ENCODE measurements at places on chromosomes 1 and 21.
A peak's percentile ranks its signal among the peaks of the same experiment; 100 is the strongest.

DNA sequence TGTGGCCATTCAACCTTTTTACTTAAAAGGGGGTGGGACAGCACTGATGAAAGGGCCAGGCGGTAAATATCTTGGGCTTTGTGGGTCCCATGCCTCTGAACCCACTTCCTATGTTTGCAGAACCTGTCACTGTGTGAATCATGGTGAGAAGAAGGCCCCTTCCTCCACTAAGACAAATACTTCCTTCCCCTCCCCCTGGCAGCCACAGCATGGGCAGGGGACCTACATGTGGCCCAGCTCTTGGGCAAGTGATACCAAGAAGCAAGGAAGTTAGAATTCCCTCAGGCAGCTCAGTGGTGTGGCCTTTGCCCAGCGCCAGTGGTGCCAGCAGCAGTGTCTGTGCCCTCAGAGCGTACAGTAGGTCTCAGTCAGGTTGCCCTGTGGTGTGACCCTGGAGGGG lies 168.6 kb downstream of the TRIM33 start:
- DNase-seq: no peak

GRCh38 chr1:245971711-245972085 lies 535.4 kb downstream of the SMYD3 start:
- DNase-seq: no peak

DNA sequence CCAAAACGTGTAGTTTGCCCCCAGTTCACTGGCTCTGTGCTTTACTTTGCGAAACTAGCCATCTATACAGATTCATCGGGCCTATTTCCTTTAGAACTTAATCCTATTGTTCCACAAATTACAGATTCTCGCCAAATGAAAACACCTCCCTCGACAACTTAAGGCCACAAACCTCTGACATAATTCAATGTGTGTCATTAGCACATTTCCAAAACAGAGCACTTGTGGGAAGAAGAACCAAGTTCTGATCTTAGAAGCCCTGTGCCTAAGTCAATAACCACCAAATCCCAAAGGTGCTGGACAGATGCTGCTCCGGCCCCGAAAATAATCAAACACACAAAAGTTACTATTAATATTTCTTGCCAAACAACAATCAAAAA lies 93.9 kb downstream of the SLC45A1 start:
- DNase-seq: no peak

GRCh38 chr21:16084776-16085364 lies 355.1 kb downstream of the USP25 start:
- DNase-seq: no peak

GRCh38 chr21:34205811-34206571 lies 132.6 kb downstream of the MRPS6 start:
- peak; percentile 32 for DNase-seq

- DNase-seq: no peak
These were observed 615 bp downstream of the KRTAP10-5 start for GRCh38 chr21:44579833-44580144.

DNA sequence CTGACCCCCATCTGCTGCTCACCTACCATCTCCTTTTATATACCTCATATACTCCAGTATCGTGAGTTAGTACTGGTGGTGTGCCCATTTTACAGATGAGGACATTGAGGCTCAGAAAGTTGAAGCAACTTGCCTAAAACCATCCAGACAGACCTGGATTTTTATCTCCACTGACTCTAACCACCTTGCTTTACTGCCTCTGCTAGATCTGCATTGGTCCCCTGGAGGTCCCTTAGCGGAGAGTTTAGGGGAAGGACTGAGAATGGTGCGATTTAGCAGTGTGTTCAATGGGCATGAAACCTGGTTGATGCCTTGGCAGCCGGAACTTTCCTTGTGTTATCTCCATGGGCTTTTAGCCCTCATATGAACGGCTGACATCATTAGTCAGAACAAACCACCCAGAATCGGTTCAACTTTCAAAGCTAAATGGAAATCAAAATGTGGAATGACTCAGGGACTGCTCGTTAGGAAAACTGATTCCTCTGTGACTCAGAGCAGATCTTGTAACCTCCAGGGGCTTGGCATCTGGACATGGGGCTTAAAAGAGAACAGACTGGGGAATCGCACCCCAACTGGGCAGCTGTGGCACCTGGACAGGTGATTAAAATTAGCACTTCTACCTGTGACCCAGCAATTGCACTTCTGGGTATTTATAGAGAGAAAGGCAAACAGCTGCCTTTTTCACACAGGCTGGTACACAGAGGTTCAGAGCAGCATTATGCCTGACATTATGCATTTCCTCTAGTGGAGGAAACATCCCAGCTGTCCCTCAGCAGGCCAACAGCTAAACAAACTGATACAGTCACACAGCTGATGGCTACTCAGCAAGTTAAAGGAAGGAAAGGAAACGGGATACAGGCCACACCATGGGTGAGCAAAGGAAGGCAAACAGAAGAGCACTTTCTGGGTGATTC lies 25.3 kb downstream of the TMEM51 start:
- DNase-seq: peak; percentile 70

GRCh38 chr1:226903819-226904716 lies 33.7 kb downstream of the PSEN2 start:
- no peak for DNase-seq

- DNase-seq: no peak
These were observed 66.2 kb upstream of the HMCN1 start for GRCh38 chr1:185668013-185668412.

DNA sequence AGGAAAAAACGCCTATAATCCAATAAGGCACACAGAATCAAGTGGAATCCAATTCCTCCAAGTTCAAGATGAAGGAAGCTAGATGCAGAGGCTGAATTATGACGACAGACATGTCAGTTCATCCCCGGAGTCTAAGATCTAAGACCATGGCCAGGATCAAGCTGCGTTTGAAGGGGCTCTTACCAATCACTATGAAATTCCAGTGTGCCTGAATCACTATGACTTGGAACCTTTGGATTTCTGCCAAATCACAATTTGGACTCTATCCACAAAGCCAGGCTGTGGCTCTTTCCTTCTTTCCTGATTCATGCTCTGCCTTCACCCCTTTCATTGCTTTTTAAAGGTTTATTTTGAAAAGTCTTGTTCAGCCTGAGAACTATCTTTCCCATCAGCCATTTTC lies 17.1 kb downstream of the OLIG2 start:
- DNase-seq: no peak

- no peak for DNase-seq
These were observed 12.7 kb upstream of the PLCH2 start for GRCh38 chr1:2463396-2463795.

DNA sequence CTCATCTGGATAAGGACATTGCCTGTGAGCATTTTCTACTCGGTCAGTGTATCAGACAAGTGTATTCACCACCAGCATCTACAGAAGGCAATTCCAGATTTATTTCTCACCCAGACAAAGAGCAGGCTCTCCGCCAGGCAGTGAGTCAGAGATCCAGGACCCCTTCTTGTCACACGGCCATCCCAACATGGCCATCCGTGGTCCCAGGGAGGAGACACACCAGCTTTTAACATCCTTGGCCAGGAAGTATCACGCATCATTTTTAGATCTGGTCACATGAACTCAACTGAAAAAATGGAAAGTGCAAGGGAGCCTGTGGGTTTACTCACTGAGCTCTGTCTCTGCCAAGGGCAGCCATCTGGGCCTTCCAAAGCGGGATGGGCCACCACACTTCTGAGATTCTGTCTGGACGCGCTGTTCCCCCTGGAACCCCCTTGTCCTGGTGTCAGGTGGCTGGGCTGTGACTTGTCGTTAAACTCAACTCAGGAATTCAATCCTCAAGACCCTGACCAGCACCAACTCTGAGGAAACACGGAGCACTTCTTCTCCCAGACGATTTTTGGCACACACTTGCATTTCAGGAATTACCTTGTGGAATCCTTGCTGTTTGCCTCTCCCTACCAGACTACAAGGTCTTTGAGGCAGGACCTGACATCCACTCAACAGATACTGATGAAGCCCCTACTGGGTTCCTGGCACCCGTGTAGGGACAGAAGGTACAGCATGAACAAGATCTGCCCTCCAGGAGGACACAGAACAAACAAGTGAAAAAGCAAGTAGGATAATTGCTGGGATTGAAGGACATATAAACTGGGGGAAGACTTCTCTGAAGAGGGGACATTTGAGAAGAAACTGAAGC lies 21.6 kb upstream of the CCSAP start:
- DNase-seq: no peak

GRCh38 chr21:25995278-25995677 lies 175.3 kb downstream of the APP start:
- DNase-seq: no peak

DNA sequence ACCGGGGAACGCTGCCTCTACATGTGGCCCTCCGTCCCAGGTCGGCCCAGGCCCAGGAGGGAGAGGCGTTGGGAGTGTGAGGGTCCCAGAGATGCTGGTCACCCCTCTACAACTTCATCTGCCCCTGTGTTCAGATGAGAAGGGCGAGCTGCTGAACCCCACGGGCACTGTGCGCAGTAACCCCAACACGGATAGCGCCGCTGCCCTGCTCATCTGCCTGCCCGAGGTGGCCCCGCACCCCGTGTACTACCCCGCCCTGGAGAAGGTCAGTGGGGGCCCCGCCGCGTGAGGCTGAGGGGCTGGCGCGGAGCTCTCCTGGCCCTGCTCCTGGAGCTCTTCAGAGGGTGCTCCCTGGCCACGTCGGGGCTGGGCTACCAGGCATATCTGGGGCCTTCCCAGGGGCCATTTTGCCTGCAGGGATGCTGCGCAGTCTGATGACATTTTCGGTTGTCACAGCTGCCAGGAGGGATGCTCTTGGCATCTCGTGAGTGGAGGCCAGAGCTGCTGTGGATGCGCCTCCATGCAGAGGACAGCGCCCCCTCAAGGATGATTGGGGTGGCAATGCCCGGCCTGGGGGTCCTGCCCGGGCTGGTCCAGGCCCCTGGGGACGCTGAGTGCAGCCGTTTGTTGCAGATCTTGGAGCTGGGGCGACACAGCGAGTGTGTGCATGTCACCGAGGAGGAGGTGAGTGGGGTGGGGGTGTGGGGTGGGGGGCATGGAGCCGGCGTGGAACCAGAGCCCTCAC lies 68.6 kb downstream of the PIK3CD start:
- DNase-seq: no peak

GRCh38 chr1:248804771-248805681 lies 20.7 kb downstream of the SH3BP5L start:
- no peak for DNase-seq

DNA sequence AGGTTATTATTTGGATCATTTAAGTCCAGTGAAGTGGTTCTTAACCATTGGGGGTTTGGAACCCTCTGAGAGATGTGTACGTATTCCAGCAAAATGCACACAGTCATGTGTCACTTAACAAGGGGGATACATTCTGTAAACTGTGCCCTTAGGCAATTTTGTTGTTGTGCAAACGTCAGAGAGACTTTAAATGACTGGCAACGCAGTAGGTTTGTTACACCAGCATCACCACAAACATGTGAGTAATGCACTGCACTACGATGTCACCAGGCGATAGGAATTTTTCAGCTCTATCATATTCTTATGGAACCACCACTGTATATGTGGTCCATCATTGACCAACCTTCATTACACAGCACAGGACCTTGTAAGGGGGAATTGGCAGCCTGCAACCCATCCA lies 11.9 kb downstream of the AHCYL1 start:
- no peak for DNase-seq

- DNase-seq: no peak
These were observed 49.2 kb upstream of the NFASC start for GRCh38 chr1:204821476-204821875.

DNA sequence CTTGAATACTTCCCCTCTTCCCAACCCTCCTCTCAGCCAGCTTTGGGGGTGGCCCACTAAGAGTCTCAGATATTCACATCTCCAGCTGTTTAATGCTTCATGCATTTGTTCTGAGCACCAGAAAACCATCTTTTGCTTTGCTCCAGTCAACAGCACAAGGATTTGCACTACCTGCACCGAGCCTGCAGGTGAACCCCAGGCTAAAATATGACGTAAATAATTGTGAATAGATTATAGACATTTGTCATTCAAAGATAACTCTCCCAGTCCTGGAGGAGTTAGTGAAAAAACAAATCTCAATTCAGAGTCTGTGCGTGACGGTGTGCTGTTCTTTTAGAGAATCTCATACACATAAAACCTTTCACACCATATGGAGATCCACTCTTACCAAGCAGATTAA lies 7.4 kb downstream of the CD247 start:
- no peak for DNase-seq

GRCh38 chr1:110798691-110799256 lies 74.2 kb upstream of the CD53 start:
- DNase-seq: no peak

- DNase-seq: no peak
These were observed 20.1 kb downstream of the PPP2R5A start for GRCh38 chr1:212305342-212305741.

DNA sequence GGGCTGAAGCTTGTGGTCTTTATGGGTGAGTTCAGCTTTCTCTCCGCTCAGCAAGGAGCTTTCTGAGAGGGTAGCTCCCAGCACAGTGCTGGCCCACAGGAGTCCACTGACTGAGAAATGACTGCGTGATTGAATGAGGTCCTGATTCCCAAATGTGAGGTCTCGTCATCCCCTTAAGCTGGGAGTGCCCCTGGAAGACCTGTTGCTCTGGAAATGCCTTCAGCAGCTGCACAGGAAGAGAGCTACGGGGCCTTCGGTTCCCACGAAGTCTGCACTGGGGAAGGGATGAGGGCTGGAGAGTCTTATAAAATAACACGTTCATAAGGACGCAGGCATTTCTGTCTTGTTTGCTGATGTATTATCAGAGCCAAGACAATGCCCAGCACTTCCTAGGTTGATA lies 14.0 kb downstream of the TNNT2 start:
- no peak for DNase-seq

GRCh38 chr1:177959811-177960515 lies 9.9 kb downstream of the SEC16B start:
- DNase-seq: no peak

- DNase-seq: no peak
These were observed 543 bp downstream of the TMEM9 start for GRCh38 chr1:201153474-201154388.

- no peak for DNase-seq
These were observed 148.7 kb downstream of the PLA2G4A start for GRCh38 chr1:186977266-186977957.

- DNase-seq: no peak
These were observed at the start of gene IKBKE for GRCh38 chr1:206469933-206470691. TSS of gene IKBKE (plus strand) at chr1:206470476. CDS start at chr1:206473228, 2,752 bp downstream.

DNA sequence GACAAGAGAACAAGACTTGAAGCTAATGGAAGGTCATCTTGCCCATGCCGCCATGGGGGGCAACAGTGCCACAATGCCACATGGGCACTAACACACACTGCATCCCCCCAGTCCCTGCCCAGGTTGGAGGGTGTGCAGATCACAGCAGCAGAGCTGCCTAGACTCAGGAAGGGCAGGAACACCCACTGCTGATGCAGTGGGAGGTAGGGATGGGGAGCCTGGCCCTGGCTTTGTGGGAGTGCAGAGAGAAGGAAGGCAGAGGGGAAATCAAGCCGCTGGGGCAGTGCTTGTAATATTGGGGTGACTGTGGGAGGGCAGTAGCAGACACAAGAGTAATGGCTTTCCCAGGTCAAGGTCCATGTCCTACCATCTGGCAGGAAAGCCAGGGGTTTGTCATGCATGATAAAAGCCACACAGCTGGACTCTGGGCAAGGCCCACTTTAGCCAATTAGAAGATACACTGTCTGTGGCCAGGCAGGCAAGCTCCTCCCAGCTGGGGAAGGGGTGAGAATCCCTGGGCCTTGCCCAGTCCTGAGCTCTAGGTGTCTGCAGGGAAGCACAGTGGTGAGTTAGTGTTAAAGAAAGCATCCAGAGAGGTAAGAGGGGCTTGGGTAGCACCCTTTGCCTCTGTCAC lies 25.4 kb upstream of the MEF2D start:
- DNase-seq: no peak

- no peak for DNase-seq
These were observed 166.7 kb downstream of the ADGRL4 start for GRCh38 chr1:78839704-78840277.
